ENCODE measurements at places on chromosomes 4 and X.

GRCh38 chr4:157013656-157014055, 42.1 kb upstream of the PDGFC start:
- DNase-seq, result no peak

- DNase-seq, result no peak
Measured at GRCh38 chr4:48372272-48372671, 30.9 kb downstream of the SLAIN2 start.

DNA sequence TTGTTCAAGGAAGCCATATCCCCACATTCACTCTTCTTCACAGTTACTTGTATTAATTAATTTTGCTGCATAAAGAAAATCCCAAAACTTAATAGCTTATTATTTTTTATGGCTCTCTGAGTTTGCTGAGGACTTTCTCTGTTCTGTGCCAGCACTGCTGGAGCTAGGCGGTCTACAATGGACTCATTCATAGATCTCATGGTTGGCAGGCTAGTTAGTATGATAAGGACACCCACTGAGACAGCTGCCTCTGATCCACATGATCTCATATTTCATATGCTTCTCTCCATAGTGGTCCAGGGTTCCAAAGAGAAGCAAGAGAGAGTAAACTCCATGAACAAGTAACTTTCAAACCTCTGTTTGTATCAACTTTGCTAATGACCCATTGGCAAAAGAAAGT, 170.2 kb downstream of the ADGRA3 start:
- DNase-seq, result no peak

- DNase-seq, result no peak
Measured at GRCh38 chrX:46169808-46170207, 375.4 kb downstream of the ZNF674 start.

GRCh38 chr4:28435314-28435713, 1574.7 kb downstream of the STIM2 start:
- no peak for DNase-seq

DNA sequence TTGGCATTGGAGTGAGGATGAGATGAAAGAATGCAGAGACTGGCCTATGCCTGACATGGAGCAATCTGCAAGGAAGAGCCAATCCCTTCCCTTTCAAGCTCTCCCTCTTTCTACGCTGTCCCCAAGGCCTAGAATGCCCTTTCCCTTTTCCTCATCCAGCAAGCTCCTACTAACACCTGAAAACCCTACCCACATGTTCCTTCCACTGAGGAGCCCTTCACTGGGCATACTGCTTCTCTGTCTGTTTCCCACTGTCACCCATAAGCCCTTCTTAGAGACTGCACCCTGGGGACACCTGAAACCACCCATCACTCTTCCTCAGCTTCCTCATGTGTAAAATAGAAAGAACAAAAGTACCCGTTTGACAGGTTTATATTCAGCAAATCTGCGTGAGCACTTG, 249.6 kb upstream of the PSAPL1 start:
- DNase-seq, result no peak

Measured in T-cell (primary cell).